ENCODE measurements at places on chromosomes 5 and 9. TPM values are rescaled to one million over a fixed set of nuclear protein-coding genes. Genes with fewer than 3 reads are reported as not detected.

GRCh38 chr5:141349917-141350619, at the start of gene PCDHGB1:
Gene PCDHGB1, plus strand, starts transcription at chr5:141350099. Its CDS starts 162 bp downstream, at chr5:141350261.
- no peaks in the 10 kb centered on the region for H3K27me3 ChIP-seq
- H3K4me1 ChIP-seq = no peaks in the 10 kb centered on the region
- no peaks in the 10 kb centered on the region for H3K36me3 ChIP-seq
- no peak within 1 kb of the TSS for H3K4me3 ChIP-seq

GRCh38 chr5:108607421-108607820, 140.3 kb upstream of the FER start:
- no peaks in the 10 kb centered on the region for H3K4me1 ChIP-seq
- no peaks in the 10 kb centered on the region for H3K27me3 ChIP-seq
- DNase-seq = no peak
- H3K4me3 ChIP-seq = no peak overlapping the region
- no peak overlapping the region for H3K27ac ChIP-seq

MAMDC2 gene
- total RNA-seq = 9.3 TPM

GRCh38 chr5:90356622-90357021, 52.9 kb downstream of the CETN3 start:
- no peak overlapping the region for H3K27ac ChIP-seq
- no peaks in the 10 kb centered on the region for H3K4me1 ChIP-seq
- H3K36me3 ChIP-seq = no peaks in the 10 kb centered on the region
- H3K27me3 ChIP-seq = no peaks in the 10 kb centered on the region

- H3K27ac ChIP-seq = no peak overlapping the region
- H3K27me3 ChIP-seq = no peaks in the 10 kb centered on the region
- H3K36me3 ChIP-seq = no peaks in the 10 kb centered on the region
- H3K4me3 ChIP-seq = no peak overlapping the region
- no peak for DNase-seq
- H3K4me1 ChIP-seq = no peaks in the 10 kb centered on the region
These were observed 236.2 kb upstream of the NREP start for GRCh38 chr5:111993242-111993641.

ZNF608 gene
- 10.6 TPM for total RNA-seq
